ENCODE measurements at places on chromosomes 6 and 20.
A peak's percentile ranks its signal among the peaks of the same experiment; 100 is the strongest.

DNA sequence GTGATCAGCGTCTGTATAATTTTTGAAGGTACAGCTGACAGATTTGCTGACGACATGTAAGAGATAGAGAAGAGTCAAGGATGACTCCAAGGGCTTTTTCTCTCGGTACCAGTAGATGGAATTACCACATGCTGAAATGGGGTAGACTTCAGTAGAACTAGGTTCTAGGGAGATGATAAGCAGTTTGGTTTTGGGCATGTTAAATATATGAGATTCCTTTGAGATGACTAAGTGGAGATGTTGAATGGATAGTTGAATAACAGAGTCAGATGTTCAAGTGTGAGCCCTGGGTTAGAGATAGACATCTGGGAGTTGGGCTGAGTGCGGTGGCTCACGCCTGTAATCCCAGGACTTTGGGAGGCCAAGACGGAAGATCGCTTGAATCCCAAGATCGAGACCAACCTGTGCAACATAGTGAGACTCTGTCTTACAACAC lies 50.0 kb downstream of the PHF20 start:
- DNase-seq: peak; percentile 85

DNA sequence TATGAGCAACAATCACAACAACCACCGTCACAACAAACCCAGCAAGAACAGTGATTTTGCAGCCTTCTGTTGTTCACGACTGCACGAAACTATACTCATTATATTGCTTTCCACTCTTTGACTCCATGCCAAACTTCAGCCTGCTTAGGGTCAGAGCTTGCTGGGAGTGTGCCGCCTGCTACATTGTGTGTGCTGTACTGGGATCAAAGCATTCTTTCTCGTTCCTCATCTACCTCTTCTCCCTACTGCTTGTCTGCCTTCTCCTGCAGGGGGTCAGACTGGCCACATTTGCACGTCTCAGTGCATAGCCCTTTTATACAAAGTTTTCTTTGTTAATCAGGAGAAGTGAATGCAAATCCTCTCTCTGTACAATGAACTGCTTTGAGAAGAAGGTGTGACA lies 401.6 kb upstream of the CITED2 start:
- no peak for DNase-seq

DNA sequence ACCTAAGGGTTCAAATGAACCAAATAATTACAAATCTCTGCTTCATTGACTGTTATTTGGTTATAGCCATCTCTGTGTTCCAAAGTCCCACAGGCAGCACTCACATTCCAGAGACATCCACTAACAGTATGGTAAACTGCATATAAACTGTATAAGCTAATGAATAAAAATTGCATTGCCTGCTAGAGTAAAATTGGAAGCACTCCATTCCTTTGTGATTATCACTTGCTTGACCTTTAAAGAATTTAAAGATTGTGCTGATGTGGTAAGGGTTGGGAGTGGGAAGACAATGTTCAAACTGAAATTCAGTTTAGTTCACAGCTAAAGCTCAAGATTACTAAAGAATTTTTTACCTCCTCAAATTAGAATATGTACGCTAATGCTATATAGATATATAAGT lies 31.0 kb upstream of the OSTM1 start:
- DNase-seq: no peak

GRCh38 chr6:149065658-149066556 lies 251.6 kb upstream of the TAB2 start:
- no peak for DNase-seq

GRCh38 chr20:3873507-3873906 lies 15.7 kb upstream of the PANK2 start:
- DNase-seq: no peak

DNA sequence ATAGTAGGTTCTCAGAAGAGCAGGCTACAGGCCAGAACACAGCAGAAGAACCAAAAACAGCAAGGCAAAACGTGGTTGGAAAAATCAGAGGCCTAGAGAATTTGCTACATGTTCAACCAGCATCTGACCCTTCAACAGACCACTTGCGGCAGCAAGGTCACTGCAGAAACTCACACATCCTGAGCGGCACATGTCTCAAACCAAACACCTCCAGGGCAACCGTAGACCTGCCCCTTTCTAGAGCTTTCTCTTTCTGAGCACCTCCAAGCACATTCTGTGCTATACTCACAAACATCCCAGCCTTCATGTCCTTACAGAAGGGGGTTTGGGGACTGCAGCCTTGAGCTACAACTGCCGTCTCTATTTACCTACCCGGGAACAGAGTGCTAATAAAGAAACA lies 52.6 kb downstream of the GFOD1 start:
- DNase-seq: no peak

DNA sequence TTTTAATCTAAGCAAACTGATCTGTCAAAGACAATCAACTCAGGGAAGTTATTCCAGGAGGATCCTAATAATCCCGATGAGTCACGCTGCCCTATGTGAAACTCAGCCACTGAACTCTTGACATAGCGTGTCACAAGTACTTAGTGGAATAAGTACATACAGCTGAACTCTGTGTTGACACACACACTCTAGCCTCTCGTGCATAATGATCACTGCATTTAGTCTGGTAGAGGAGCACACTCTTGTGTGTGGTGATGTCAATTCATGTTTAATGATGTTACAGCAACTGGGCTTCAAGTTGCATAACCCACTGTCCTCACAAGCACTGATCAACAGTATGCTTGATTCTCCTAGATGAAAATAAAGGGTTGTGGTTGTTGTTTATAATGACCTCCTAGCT lies 148.3 kb downstream of the HACE1 start:
- no peak for DNase-seq

GRCh38 chr6:167762259-167762962 lies 64.3 kb upstream of the AFDN start:
- no peak for DNase-seq

- no peak for DNase-seq
Observed at GRCh38 chr20:51084593-51085377, 61.9 kb upstream of the KCNG1 start.

DNA sequence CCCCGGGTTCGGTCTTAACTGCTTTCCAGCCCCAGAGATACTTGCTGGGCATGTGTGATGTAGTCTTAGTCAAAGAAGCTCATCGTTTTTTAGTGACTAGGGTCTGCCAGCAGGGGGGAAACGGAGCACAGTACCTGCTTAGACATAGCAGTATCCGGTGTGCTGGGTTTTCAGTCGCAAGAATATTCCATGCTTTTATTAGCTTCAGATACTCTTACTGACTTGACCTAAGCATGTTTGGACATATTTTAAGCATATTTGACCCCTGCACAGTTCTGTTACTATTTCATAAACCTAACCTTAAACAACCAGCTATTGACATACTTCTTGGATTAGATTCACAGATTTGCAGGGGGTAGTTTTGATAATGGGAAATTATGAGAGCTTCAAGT lies 3.0 kb downstream of the E2F3 start:
- peak; percentile 31 for DNase-seq

Data from HS-5 (cell line).